ENCODE measurements at places on chromosomes 2 and 18.

GRCh38 chr2:39913648-39914461, 134.8 kb upstream of the THUMPD2 start:
- DNase-seq, result peak; percentile 60

DNA sequence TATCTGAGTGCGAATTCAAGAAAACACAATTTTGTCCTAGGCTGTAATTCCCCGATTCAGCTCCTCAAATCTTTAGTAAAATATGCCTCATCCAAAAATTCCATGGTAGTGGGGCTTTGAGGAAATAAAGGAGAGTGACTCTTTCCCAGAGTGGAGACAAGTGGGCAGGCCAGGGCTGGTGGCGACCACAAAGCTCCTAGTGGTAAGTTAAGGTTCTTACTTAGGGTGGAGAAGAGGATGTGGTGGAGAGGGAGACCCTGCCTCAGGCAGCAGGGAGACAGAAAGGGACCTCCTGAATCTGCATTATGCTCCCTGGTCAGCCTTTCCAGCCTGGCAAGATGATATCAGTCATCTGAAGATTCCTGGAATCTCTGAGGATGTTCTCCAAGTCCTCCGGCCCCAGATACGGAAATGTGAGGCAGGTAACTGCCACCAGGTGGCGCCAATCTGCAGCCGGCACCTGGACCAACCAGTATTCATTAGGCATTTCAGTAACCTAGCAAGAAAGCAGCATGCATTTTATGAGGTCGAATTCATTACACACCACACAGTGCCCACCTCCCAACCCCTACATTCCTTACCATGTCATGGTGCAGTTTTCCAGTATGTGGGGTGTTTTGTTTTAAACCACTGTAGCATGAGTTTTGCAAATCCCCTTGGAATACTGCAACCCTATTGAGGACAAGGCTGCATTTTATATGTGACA, 106.4 kb downstream of the POLE4 start:
- DNase-seq, result peak; percentile 12

- no peak for DNase-seq
Observed at GRCh38 chr2:3223080-3223923, 154.3 kb downstream of the EIPR1 start.

- DNase-seq, result no peak
Observed at GRCh38 chr18:62944454-62944853, 229.1 kb downstream of the PHLPP1 start.

GRCh38 chr2:215454519-215455246, 18.8 kb upstream of the FN1 start:
- no peak for DNase-seq

GRCh38 chr2:190119257-190119656, 56.7 kb upstream of the MSTN start:
- DNase-seq, result no peak

GRCh38 chr18:21682371-21683051, 22.1 kb downstream of the ABHD3 start:
- DNase-seq, result no peak

DNA sequence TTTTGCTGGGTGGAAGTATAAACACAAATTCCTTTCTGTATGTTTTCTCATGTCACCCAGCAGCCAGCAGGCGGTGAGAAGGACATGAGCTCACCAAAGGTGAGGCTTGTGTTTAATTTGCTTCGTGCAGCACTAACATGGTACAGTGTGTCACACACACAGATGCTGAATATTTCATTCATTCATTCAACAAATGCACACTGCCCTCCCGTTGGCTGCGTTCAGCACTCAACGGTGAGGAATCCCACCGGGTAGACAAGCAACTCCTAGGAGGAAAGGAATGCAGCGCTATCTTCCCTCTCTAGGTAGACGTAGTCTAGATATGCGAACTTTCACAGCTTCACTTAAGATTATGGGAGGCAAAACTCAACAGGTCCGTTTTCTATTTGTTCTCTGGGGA, 85.1 kb downstream of the LONRF2 start:
- DNase-seq, result no peak

GRCh38 chr2:148933456-148933855, 58.4 kb downstream of the KIF5C start:
- no peak for DNase-seq

GRCh38 chr2:142824756-142825155, 52.7 kb upstream of the KYNU start:
- no peak for DNase-seq

DNA sequence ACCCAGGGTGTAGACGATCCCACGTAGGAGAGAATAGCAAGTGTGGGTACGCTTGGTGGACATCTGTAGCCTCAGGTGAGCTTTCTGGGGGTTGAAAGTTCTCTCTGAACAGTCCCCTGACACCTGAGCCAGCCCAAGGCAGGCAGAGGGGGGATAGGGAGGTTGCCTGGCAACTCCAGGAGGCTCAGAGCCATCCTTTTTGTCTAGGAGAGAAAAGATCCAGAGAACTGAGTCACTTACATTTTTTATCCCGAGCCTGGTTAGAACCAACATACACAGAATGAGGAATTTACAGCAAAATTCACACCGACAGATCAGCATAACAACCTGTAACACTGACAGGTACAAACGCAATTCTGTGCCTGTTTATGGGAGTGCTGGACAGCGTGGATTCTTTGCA, 113.2 kb downstream of the SH3BP4 start:
- DNase-seq, result no peak

DNA sequence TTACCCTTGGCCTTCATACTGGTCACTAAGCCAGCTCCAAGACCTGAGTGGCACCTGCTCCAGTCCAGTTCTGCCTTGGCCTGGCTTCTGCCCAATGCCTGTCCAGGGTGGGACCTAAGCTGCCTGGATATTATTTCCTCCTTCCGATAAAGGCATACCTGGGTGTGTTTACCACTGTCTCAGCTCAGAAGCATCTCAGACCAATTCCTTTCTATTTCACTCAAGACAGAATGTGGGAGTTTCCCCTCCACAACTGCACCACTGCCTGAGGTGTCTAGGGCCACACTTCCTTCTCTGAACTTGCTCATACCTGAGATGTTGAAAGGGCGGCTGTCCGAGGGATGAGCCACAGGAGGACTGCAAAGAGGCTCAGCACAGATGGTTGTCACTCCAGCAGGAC, 18.4 kb upstream of the CAB39 start:
- no peak for DNase-seq

GRCh38 chr2:37683921-37684780, 12.7 kb upstream of the CDC42EP3 start:
- no peak for DNase-seq

DNA sequence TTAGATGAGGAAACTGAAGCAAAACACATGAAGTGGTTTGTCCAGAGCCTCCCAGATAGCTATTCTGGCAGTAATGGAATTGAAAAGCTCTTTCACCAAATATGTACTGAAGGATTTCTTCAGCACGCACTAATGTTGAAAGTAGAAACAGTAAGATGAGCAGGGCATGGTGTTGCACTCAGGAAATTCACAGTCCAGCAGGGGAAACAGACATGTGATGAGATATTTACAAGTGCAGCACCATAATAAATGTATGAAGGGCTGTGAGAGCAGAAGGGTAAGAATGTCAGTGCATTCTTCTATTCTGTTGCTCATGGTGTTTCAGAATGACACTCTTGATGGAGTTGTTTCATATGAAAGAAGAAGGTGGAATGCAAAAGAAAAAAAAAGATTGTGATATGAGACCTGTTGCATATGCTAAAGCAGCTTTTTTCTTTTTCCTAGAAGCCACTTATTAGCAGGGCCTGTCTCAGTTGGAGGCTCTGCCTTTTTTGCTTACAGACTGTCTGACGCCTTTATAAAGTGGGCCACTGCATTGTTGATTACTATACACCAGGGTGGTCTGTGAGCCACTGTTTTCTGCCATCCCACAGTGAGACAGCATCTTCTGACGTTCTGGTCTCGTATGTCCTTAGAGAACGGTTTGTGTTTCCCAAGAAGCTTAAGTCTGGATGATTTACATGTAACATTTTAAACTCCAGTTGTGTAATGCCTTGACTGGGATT, 516.9 kb downstream of the ARHGAP15 start:
- no peak for DNase-seq

DNA sequence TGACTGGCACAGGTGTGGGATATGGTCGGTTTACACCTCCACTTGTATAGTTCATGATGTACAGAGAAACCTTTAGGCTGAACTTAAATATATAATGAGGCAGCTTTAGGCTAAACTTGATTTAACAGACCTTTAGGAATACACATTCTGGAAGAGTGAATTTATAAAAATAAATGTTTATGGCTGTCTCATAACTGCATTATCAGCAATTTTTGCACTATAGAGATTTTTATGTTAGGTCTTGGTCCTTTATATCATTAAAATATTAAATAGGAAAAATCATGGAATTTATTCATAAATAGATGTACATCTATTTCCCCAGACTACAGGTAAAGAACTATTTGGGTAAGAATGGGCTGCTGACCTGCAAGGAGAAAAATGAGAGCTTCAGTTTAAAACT, 19.8 kb downstream of the RAB27B start:
- DNase-seq, result no peak

DNA sequence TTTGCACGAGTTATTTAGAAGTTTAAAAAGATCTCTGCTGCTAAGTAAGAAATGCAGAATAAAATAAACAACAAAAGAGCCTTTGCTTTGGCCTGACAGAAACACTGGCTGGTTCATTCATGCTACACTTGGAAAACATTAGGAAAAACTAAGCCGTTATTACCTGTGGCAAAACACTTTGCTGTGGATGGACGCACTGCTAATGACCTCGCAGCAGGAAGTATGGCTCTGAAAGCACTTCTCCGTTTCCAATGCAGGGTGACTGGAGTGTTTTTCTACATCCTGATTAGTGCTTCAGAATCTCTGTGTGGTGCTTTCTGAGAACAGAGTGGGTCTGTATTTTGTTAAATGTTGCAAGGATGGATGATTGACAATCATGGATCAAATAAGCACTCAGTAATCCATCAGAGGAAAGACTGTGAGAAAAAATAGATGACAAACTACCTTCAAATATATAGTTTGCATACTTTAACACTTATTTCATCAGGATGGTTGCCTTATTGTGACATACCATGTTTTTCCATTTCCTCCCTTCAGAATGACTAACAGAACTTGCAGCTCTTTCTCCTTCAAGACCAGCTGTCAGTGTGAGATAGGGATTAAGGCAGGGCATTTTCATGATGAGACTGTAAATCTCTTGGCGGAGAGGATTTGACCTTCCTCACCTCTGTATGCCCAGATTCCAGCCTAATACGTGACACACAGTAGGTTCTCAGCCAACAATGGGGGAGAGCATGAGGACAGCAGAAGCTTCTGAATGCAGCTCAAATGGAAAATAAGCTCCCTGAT, 38.0 kb downstream of the LINC00305 start:
- no peak for DNase-seq

GRCh38 chr18:2846636-2847316, at the start of gene EMILIN2:
TSS of gene EMILIN2 (plus strand) at chr18:2847006. CDS start at chr18:2847189, 183 bp downstream.
- DNase-seq, result peak; percentile 29

GRCh38 chr2:387980-388421, 100.1 kb upstream of the ALKAL2 start:
- no peak for DNase-seq

GRCh38 chr2:12778369-12778768, 61.6 kb downstream of the TRIB2 start:
- no peak for DNase-seq

DNA sequence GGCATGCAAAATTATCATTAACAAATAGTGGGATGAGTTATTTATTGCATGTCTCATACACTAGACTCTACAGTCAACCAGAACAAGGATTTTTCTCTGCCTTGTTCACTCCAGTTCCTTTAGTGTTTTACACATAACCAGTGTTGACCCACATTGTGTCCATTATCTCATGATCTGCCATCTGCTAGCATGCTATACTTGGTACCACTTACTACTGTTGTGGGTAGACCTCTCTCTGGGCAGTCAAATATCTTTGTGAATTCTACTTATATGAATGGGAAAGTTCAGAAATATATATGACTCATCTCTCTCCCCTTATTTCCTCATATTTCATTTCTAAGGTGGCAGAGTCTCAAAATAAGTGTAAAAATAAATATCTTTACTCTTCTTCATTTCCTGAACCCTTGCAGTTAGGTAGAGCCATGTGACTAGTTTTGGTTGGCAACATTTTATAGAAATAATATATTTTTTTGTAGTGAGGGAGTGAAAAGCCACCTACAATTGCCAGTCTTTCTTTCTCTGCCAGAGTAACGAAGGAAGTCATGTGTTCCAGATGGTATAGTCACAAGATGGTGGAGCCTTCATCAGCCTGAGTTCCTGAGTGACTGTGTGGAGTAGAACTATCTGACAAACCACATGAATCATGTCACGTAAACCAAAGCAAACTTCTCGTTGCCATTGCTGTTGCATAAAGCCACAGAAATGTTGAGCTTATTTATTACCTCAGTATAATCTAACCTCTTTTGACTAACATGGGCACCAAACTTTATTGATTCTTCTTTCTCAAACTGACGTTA, 704.0 kb downstream of the RNF144A start:
- DNase-seq, result no peak

DNA sequence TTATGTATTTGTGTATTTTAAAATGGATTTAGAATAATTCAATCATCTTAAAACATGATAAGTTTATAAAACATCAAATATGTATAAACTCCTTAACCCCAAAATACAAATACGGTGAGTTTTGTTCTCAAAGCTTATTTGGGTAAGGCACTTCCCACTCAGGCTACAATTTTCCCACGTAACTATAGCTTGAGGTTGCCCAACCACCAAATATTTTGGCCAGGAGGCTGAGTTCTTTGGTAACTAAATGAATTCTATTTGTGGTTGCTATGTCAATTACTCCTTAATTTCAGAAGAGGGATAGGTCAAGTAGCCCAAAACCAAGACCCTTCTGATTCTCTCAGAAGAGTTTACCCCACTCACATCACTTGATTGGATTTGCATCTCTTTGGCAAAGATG, 70.4 kb downstream of the MYL12B start:
- DNase-seq, result peak; percentile 27

DNA sequence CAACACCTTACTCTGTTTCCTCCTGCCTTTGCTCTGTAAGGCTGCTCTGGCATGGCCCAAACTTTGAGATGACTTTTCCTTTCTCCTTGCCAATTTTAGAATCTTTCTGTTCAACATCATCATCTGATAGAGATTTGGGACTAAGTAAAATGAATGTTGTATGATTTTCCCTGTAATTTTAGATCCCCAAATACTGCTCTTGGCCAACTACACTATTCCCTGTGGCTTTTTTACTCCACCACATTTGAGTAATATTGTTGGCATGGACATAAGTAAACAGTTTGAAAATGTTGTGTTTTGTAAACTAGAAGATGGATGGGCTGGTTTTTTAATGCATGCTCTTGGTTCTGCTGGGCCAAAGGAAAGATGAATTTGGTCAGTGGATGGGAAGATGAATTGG, 12.1 kb downstream of the LTBP1 start:
- DNase-seq, result no peak

DNA sequence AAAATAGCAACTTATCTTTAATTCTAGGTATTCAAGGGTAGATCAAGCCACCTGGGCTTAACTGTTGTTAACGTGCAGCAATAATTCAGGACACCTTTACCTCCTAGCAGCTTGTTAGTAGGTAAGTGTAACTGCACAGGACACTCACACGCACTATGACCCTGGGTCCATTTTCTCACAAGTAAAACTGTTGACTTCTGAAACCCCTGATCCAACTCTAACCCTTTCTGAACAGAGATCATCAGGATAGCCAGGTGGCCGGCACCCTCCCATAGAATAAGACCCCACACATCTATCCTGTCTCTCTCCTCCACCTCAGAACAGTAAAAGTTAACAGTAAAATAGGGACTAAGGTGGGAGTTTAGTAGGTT, 610 bp downstream of the SPC25 start:
- no peak for DNase-seq

- DNase-seq, result no peak
Observed at GRCh38 chr18:54952026-54952425, 7.2 kb downstream of the CCDC68 start.

GRCh38 chr2:148273158-148273691, 252.3 kb downstream of the MBD5 start:
- no peak for DNase-seq
